Right hindlimb (tissue), 1 donor: ENCODE measurements at places on chromosomes 1 and 21.

- no peak for DNase-seq
These were observed 303.7 kb upstream of the PLD5 start for GRCh38 chr1:242828199-242828598.

- DNase-seq: peak; percentile 22
These were observed 49.0 kb upstream of the NR5A2 start for GRCh38 chr1:199978408-199978940.

GRCh38 chr1:158801396-158801795 is 20.4 kb upstream of the OR6N2 start:
- no peak for DNase-seq

- DNase-seq: no peak
These were observed 95.7 kb upstream of the ZNF648 start for GRCh38 chr1:182157187-182157586.

- DNase-seq: no peak
These were observed 27.0 kb downstream of the COL18A1 start for GRCh38 chr21:45431781-45432572.

- no peak for DNase-seq
These were observed 243.8 kb upstream of the RAB4A start for GRCh38 chr1:229027158-229027557.
